ENCODE measurements at places on chromosomes 3 and 15.

GRCh38 chr3:183554377-183554776, 1.1 kb downstream of the KLHL6 start:
- DNase-seq: no peak

DNA sequence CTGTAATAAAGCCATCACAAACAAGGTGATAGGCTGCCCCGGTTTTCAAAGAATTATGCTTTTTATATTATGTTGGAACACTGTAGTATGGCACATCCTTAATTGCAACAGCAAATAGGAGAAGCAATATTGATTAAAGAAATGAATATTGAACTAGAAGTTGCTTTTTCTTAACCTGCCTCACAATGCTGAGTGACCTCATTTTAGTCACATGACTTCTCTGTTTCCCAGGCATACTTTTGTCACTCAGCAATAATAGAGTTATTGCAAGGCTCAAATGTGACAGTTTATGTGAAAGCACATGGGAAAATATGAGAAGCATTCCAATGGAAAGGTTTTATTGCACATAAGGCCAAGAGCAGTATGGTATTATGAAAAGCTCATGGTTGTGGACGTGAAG, 400.7 kb downstream of the FGF12 start:
- DNase-seq: no peak

GRCh38 chr3:169662843-169663160, 710 bp downstream of the MECOM start:
- peak; percentile 38 for DNase-seq

- DNase-seq: no peak
Observed at GRCh38 chr15:25374143-25374542, 64.7 kb downstream of the UBE3A start.

- DNase-seq: no peak
Observed at GRCh38 chr3:133870822-133871221, 24.9 kb downstream of the RAB6B start.

DNA sequence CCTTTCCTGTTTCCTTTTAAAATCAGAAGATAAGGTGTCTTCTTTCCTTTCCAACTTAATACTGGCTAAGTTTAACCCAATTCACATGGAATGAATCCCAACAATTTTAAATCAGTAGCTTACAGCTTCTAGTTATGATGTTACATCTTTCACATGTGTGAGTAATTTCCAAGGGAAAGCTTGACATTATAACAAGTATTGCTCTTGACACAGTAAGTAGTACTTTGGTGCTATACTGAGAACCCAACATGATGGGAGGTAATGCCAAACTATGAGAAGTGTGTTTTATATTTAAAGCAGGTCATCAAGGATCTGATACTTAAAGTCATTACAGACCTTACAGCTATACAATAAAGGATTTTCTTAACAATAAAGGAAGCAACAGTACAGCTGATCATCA, 29.1 kb downstream of the RABL3 start:
- DNase-seq: no peak
